Stimulated activated CD8-positive, alpha-beta memory T cell treated with anti-CD3 and anti-CD28 coated beads, Interleukin-2, amount 100 ng/mL, for 1 hour (primary cell): ENCODE measurements at places on chromosomes 1 and 21.

GRCh38 chr21:33760641-33761440 lies 118.5 kb downstream of the ITSN1 start:
- DNase-seq, result no peak

GRCh38 chr1:2948751-2949680 lies 72.3 kb upstream of the ACTRT2 start:
- no peak for DNase-seq

DNA sequence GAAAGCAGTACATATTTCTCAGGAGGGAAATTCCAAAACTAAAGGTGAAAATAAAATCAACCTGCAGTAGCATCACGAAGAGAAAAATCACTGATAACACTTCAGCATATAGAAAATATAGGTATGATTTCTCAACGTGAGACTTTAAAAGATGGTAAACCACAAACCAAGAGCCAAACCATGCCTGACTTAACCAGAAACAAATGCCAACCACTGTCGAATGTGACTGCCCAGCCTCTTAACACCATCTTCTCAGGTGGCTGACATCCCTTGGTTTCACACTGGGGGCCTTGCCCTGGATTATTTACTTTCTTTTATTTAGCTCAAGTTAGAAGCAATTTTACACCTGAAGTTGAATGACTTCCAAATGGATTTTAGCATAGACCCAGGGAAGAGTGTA lies 10.1 kb downstream of the HMGCS2 start:
- DNase-seq, result no peak

- DNase-seq, result no peak
Observed at GRCh38 chr1:183554577-183554976, 35.7 kb downstream of the NCF2 start.

- no peak for DNase-seq
Observed at GRCh38 chr21:42623694-42624093, 29.7 kb upstream of the PDE9A start.

DNA sequence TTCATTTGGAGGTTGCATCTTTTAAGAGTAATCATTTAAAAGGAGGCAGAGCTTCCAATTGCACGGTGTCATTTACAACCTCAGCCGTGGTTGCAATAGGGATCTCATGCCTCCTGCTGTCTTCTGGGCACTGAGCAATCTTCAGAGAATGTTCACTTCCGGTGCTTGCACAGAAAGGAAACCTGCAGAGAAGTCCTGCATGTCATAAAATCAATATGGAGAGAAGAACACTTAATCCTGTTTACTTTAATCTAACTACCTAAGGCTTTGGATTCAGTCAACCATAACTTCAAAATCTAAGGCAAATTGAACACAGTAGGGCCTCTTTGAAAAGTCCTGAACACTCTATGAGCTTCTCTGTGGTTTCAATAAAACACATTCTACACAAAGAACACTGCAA lies 11.3 kb upstream of the MAP10 start:
- no peak for DNase-seq

- DNase-seq, result no peak
Observed at GRCh38 chr1:226863446-226863845, 7.0 kb upstream of the PSEN2 start.

GRCh38 chr1:78980511-78980910 lies 26.0 kb downstream of the ADGRL4 start:
- DNase-seq, result no peak

- DNase-seq, result no peak
Observed at GRCh38 chr1:220527279-220527907, 543 bp upstream of the MARK1 start.

DNA sequence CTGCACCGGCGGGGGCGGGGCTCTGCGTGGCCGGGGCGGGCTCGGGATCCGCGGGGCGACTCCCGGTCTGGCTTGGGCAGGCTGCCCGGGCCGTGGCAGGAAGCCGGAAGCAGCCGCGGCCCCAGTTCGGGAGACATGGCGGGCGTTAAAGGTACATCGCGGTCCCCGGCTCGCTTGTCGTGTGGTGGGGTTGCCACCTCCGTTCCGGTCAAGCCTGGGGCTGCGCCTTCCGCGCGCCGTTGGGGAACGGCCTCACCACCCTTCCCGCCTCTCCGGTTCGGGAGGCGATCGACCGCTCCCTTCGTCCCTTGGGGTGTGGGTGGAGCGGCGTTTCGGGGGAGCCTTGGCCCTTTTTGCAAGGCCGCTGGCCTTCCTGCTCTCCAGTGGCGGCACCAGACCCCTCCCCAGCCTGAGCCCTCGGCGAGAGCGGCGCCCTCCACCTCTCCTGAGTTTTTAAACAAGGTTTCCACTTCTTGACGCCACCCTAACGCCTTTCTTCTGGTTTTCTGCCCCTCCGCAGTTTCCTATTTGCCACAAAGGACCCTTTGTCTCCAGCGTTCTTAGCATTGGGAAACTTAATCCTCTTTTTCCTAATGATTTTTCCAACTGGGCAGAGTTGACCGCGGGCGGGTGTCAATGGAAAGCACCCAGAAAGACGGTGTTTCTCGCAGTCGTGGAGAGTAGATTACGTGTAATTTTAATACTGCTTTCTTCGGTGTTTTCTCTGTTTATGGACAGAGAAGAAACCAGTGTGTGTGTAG lies at the start of the genes LEPR and LEPROT:
TSS of gene LEPR (plus strand) at position 79 of the 761 bp plus-strand sequence. CDS start 144,898 bp downstream, outside the sequence.
TSS of gene LEPROT (plus strand) at position 79 of the 761 bp plus-strand sequence. CDS start at position 136, 57 bp downstream.
- DNase-seq, result no peak

- no peak for DNase-seq
Observed at GRCh38 chr1:104648269-104648691, 898.6 kb downstream of the AMY1C start.

GRCh38 chr21:16377857-16378256 lies 648.1 kb downstream of the USP25 start:
- DNase-seq, result no peak

DNA sequence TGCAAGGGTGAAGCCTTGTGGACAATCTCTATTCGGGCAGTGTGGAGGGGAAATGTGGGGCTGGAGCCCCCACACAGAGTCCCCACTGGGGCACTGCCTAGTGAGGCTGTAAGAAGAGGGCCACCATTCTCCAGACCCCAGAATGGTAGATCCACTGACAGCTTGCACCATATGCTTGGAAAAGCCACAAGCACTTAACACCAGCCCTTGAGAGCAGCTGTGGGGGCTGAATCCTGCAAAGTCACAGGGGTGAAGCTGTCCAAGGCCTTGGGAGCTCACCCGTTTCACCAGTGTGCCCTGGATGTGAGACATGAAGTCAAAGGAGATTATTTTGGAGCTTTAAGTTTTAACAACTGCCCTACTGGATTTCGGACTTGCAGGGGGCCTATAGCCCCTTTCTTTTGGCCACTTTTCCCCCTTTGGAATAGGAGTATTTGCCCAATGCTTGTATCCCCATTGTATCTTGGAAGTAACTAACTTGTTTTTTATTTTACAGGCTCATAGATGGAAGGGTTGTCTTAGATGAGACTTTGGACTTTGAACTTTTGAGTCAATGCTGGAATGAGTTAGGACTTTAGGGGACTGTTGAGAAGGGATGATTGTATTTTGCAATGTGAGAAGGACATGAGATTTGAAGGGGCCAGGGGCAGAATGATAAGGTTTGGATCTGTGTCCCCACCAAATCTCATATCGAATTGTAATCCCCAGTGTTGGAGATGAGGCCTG lies 16.3 kb upstream of the COL6A1 start:
- DNase-seq, result no peak

- no peak for DNase-seq
Observed at GRCh38 chr1:26045722-26046245, at the start of gene SLC30A2. TSS of gene SLC30A2 (minus strand) at chr1:26046118. CDS start at chr1:26045896, 222 bp downstream.

DNA sequence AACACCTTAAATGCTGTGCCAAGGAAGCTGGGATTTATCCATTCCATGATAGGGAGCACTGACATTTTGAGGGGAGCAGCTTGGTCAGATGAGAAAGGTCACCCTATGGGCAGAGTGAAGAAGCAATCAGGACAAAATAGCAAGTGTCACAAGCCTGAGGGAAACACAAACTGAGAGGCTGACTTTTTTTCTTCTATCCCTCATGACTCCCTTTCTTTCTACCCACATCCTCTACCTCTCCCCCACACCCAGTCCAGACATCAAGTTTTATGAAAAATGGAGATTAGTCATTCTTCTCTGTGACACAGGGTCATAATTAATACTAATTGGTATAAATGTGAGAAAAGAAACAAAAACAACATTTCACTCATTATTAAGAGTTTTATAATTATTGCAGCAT lies 103.1 kb downstream of the SLC25A24 start:
- DNase-seq, result no peak

DNA sequence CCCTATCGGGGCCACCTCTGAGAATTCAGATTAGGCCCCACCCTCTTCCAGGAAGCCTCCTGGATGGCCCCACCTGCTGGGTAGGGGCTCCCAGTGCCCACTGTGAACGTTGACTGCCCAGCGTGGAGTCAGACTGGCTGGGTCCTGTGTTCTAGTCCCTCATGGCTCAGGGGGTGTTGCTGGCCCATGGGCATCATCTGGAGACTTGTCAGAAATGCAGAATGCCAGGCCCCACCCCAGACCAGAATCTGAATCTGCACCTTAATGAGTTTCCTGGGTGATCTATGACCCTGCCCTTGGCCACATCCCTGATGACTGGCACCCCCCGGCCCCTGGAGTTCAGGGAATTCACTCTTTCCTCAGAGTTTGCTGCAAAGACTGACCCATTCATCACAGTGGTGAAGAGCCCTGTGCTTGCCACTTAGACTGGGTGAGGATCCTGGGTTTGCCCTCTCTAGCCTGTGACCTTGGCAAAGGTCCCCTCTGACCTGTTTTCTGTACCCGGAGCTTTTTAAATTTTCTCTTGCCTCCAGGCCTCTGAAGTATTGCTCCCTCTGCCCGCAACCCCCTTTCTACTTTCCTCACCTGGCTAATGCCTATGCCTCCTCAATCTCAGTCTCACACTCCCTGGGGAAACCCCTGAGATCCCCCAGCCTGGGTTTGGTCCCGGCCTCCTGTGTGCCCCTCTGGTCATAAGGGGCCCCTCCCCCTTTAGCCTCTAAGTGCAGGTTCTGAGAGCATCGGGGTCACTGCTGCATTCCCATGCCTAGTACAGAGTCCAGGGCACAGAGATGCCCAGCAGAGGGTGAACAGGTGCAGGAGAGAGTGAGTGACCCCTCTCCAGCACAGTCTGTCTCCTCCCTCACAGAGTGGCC lies 184.2 kb downstream of the MATN1 start:
- no peak for DNase-seq

- DNase-seq, result no peak
Observed at GRCh38 chr1:156342166-156342955, 4.0 kb downstream of the TSACC start.

- DNase-seq, result no peak
Observed at GRCh38 chr1:91092503-91092902, 70.7 kb upstream of the ZNF644 start.

DNA sequence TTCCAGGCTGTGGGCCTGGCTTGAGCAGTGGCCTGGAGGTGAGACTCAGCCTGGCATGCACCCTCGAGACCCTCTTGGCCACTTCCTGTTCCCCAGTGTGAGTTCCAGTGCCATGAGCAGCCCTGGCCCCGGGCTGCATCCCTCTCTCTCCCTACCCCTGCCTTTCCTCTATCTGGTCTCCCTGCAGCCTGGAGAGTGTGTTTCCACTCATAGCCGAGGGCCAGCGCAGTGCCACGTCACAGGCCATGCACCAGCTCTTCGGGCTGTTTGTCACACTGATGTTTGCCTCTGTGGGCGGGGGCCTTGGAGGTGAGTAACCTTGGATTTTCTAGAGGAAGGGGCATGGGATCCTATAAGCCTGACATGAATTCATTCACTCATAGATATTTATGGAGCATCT lies 13.6 kb downstream of the RHBG start:
- DNase-seq, result no peak

DNA sequence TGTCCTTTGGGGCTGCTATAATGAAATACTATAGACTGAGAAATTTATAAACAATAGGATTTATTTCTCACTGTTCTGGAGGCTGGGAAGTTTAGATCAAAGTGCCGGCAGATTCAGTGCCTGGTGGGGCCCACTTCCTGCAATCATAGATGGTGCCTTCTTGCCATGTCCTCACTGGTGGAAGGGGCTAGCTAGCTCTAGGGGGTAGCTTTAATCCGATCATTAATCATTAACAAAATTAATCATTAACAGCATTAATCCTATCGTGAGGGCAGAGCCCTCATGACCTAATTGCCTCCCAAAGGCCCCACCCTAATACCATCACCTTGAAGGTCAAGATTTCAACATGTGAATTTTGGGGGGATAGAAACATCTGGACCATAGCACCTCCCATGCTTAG lies 124.3 kb downstream of the TRABD2B start:
- DNase-seq, result no peak

- no peak for DNase-seq
Observed at GRCh38 chr1:160309185-160309557, 24.2 kb upstream of the PEX19 start.

DNA sequence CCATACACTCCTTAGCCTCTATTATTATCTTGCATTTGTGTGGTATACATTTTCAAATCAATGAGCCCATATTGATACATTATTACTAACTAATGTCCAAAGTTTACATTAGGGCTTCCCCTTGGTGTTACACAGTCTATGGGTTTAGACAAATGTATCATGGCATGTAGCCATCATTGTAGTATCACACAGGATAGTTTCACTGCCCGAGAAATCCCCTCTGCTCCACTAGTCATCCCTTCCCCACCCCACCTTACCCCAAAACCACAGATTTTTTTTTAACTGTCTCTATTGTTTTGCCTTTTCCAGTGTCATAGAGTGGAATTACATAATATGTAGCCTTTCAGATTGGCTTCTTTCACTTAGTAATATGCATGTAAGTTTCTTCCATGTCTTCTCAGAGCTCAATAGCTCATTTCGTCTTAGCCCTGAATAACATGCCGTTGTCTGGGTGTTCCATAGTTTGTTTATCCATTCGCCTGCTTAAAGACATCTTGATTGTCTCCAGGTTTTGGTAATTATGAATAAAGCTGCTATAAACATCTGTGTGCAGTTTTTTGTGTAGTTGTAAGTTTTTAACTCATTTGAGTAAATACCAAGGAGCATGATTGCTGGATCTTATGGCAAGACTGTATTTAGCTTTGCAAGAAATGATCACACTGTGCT lies 86.4 kb upstream of the LYST start:
- no peak for DNase-seq

DNA sequence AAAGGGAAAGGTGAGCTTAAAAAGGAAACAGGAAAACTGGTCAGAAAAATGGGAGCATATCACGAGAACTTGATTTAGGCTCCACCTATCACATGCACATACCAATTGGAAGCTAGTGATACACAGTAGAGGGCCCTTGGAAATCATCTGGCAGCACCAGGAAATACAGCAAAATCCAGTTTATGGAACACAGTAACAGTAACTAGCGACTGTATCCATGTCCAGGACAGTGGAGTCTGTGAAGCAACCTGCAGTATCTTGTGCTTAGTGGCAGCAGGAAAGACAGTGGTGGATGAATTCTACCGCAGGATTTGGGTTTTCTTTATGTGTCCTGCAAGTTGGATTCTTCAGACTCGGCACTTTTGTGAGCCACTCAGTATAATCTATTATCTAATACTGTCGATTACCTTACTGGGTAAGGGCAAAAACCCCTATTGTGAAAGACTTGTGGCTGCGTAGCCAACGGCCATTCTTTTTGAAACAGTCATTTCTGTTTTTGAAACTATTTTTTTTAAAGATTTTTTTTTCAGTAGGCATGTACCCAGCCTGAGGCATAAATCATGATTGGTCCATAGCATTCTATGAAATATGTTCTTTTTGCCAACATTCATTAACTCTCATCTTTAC lies 1.6 kb upstream of the KDM4A start:
- DNase-seq, result no peak
